ENCODE measurements at places on chromosomes 7 and 10.

DNA sequence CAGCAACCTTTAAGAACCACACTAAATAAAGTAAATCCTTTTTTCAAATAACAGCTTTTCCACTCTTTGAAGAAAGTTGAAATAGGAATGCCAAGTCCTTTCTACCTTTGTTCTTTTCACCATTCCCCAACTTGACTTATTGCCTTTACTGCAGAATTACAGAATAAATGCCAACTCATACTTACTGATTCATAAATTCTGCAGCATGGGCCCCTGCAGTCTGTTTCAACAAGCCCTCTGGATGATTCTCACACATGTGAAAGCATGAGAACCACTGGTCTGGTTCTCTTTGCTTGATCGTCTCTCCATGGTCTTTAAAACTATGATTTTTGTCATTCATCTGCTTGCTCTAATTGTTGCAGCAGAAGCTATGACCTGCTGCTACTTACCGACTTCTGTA lies 56.1 kb downstream of the HACD1 start:
- no peak for DNase-seq

GRCh38 chr10:107829161-107829560 lies 664.7 kb upstream of the SORCS1 start:
- no peak for DNase-seq

- no peak for DNase-seq
Measured at GRCh38 chr7:132404261-132404660, 172.0 kb downstream of the PLXNA4 start.

DNA sequence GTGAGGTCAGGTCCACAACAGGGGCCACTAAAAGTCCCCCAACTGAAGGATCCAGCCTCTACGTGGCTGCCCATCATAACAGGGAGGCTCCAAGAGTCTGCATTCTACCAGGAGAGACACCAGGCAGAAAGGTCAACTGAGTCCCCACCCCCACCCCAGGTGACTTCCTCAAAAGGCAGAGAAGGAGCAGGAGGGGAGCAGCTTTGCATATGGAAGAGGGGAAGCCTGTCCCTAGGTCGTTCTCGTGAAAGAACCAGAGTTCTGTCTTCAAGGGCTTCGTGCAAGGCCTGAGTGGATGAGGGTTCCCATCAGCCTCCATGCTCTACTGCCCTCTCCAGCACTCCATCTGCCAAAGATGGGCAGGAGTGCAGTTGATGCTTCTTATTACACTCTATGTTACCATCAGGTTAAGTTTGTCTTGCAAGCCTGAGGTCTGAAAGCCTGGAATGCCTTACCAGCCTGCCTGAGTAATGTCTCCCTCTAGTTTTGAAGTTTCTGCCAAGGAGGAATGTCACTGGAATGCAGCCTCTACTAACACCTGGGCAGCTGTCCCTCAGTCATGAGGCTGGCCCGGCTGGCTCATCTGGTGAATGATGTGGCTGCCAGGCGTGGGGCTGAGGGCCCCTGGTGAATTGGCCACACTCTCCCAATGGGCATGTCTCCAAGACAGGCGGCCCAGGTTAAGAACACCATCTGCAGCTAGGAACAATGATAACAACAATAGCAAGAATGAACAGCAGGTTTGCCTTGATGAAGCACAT lies 54.3 kb upstream of the SMNDC1 start:
- DNase-seq = no peak

DNA sequence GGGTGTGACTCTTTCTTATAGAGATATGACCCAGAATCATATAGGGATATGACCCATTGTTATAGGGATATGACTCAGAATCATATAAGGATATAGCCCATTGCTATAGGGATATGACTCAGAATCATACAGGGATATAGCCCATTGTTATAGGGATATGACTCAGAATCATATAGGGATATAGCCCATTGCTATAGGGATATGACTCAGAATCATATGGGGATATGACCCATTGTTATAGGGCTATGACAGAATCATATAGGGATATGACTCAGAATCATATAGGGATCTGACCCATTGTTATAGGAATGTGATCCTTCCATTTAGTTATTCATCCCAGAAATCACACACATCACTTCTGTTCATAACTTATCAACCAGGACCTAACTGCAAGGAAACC lies 312.2 kb upstream of the ADARB2 start:
- DNase-seq = no peak

DNA sequence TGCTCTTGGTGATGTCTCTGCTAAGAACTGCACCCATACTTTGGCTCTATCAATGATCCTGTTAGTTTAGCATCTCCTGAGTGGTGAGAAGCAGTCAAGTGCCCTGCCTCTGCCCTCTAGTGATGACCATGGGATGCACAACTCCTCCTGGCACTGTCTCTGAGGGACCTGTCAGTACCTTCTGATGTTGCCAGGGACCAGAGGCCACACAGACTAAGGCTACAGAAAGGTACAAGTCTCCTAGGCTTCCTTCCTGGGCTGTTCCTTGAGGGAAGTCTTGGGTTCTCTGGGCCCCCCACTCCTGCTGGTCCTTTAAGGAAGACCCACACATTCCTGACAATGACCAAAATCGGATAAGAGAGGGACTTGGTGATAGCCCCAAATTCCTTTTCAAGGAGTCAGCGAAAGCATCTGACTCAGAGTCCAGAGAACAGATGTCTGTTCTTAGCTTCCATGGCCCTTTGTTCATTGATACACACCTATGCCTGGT lies 15.3 kb downstream of the NKX2-3 start:
- no peak for DNase-seq

DNA sequence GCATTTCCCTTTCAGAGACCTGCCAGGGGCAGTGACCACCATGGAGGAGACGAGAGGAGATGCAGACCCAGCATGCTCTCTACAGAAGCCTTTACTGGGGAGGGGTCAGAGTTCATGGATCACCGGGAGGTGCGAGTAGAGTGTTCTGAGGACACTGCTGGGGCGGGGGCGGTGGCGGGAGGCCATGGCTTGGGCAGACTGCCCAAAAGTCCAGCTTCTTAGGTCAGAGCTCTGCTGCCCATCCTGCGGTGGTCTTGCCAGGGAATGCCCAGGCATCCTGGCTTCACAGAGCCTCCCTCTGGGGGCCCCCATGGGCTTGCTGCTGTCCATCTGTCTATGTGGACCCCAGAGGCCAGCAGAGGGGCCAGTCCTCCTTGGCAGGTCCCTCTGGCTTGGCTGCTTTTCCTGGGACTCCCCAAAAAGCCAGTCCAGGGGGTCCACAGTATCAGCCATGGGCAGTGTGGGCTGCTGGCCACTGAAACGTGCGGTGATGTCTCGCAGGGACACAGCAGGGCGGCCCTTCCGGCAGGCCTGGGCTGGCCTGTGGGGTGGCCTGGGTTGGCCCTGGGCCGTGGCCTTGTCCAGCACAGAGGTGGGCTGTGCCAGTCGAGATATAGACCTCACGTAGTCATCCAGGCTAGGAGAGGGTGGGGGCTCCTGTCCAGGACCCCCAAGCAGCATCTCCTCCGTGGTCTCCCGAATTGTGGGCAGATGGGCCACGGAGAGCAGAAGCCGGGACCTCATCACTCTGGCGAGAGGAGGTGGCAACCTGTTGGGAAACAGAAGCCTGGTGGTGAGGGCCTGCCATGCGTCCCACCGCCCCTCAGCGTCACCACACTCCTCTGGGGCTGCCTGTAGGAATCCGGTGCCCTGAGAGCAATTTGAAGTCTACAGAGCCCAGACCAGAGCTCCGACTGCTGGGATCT lies 1.1 kb downstream of the DEPP1 start:
- DNase-seq = peak; percentile 49

DNA sequence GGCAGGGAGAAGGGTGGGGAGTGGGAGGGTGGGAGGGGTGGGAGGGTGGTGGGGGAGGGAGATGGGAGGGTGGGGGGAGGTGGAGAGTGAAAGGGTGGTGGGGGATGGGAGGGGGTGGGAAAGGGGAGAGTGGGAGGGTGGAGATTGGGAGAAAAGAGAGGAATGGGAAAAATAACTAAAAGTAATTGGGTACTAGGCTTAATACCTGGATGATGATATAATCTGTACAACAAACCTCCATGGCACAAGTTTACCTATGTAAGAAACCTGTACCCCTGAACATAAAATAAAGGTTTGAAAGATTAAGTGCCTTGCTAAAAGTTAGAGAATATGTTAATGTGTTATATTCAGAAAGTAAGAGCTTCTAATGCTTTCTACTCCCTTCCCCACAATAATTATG lies 564.9 kb downstream of the CNTNAP2 start:
- DNase-seq = no peak

- no peak for DNase-seq
Measured at GRCh38 chr10:17368708-17369272, 85.6 kb downstream of the ST8SIA6 start.

- no peak for DNase-seq
Measured at GRCh38 chr7:131004371-131004770, 270.4 kb upstream of the KLF14 start.

All from osteoblast (primary cell).